ENCODE measurements at places on chromosomes 3 and 15.

- DNase-seq, result no peak
These were observed 65.2 kb downstream of the FNDC3B start for GRCh38 chr3:172104471-172105072.

DNA sequence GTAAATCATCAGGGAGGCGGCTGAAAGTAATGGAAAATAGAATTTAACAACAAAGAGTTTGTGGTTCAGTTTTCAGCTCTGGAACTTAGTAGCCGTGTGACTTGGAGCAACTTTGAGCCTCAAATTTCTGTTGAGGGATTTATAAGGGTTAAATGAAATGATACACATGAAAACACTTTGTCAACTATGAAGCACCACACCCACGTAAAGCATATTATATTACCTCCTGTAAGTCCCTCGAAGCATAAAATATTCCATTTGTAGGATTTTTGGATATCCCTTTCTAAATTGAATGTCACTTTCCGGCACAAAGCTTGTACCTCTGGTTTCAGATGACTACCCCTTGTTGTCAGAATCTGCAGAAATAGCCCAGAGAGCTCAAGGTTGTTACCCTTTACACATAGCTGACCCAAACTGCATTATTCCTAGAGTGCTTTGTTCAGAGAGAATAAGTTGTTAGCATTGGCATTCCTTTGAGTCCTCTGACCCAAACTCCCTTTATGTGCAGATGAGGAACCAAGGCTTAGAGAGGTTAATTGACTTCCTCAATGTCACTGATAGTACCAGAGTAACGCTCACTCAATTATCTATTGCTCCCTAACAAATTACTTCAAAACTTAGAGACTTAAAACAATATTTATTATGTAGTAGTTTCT, 187.9 kb upstream of the UMPS start:
- DNase-seq, result no peak

GRCh38 chr15:32738666-32739065, 20.9 kb downstream of the GREM1 start:
- no peak for DNase-seq

DNA sequence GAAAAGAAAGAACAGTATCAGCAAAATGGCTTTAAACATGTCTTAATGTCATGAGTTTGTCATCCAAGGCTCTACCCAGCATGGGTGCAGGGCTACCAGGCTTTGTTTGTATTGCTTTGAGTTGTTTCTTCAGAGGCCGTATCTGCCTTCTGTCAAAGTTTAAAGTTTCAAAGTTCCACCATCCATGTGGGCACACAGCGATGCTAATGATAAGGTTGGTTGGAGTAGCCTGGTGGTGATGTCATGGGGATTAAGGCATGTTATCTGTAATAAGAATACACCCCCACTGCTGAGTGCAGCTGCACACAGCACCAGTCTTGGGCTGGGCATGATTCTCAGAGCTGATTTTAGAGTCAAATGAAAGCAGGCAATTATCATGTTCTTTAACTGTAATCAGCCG, 72.0 kb upstream of the LRTM1 start:
- no peak for DNase-seq

- no peak for DNase-seq
These were observed 95.5 kb downstream of the CCNL1 start for GRCh38 chr3:157064402-157064801.

DNA sequence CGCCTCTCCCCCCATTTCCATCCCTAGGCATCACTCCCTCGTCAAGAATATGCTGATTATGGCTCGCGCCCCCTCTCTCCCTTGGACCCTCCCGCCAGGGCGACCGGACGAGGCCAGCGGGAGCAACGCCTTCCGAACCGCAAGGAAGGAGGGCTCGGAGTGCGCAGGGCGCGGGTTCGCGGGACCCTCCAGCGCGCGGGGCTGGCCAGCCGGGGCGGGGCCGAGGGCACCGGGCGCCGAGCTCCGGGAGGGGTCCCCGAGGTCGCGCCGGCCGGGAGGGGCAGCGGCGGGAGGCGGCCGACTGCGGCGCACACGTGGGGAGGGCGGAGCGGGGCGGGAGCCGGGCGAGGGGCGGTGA, 483 bp downstream of the EHD4 start:
- no peak for DNase-seq

GRCh38 chr3:42503957-42504333, 1.5 kb downstream of the VIPR1 start:
- DNase-seq, result no peak

GRCh38 chr3:67557848-67558355, 96.5 kb downstream of the SUCLG2 start:
- DNase-seq, result no peak

- no peak for DNase-seq
These were observed 4.4 kb upstream of the FURIN start for GRCh38 chr15:90863987-90864386.
